Activated naive CD4-positive, alpha-beta T cell treated with Interleukin-2 at 50 U/mL for 16 hours (primary cell): ENCODE measurements at places on chromosomes 3 and 15.

DNA sequence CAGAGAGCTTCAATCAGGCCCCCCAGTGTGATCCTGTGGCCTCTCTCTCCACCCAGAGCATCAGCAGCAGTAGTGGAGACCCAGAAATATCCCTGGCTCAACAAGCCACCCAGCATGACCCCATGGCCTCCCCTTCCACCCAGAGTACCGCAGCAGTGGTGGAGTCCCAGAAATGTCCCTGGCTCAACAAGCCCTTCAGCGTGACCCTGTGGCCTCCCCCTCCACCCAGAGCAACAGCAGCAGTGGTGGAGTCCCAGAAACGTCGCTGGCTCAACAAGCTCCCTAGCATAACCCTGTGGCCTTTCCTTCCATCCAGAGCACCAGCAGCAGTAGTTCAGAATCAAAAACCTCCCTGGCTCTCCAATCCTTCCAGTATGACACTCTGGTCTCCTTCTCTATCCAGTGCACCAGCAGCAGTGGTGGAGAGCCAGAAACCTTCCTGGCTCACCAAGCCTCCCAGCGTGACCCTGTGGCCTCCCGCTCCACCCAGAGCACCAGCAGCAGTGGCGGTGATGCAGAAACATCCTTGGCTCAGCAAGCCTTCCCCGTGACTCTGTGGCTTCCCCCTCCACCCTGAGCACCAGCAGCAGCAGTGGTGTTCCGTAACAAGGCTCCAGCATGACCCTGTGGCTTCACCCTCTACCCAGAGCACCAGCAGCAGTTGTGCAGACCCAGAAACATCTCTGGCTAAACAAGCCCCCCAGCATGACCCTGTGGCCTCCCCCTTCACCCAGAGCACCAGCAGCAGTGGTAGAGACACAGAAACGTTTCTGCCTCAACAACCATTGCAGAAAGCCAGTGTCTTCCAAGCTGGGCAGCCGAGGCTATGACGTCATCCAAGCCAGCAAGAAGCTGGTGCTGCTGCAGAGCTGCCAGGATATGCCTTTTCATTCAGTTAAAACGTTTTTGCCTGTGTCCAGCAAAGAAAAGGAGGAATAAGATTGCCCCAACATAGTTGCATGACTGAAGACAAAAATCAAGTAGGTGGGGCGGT, 61.3 kb upstream of the TAMM41 start:
- no peak for DNase-seq

- DNase-seq = no peak
Observed at GRCh38 chr3:63654931-63655330, 2.5 kb downstream of the SNTN start.

GRCh38 chr3:146217324-146217723, 33.6 kb downstream of the PLSCR4 start:
- DNase-seq = no peak

DNA sequence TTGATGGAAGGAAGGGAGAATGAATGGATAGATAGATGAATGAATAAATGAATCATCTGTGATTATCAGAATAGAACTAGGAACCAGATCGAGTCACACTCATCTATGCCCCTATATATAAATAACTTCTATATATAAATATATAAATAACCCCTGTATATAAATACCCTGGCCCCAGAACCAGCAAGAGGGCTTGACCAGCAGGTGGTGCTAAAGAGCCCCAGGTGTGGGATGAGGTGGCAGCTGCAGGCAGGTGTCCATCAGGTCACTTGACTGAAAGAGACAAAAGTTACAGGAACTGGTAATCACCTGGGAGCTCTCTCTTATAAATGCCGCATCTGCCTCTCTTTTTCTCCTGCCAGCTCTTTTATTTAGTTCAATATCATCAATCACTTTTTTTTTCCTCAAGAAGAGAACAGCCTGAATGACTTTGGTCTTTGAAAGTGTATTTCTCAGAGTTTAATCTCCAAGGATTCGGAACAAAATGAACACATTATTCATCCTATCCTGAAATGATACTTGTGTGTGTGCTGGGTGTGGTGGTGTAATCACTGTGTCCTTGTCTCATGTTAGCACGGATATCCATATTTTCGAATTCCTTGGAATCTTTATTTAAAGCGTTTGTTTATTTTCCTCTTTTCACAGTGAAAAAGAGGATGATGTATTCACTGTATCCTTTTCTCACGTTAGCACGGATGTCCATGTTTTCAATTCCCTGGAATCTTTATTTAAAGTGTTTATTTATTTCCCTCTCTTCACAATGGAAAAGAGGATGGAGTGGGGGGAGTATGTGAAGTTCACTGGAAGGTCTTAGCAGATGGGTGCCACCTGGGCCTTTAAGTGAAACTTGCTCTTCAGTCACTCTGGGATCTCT, 35.4 kb upstream of the ATG7 start:
- peak; percentile 80 for DNase-seq

DNA sequence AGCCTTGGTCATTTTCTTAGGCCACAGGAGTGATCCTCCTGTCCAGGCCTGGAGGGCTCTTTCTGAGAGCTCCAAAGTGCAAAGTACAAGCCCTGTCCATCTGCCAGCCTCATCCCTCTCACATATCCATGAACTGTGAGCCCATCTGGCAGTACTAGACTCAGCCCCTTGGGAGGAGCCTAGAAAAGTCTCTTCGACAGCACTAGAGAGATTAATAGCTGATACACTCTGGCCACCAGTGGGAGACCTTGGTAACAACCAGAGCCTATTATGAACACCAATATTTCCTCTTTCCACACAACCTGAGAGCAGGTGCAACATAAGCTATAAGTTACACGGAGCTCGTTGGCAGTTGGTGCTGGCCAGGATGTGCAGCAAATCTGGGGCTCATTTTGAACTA, 59.5 kb upstream of the DCLK3 start:
- DNase-seq = no peak

DNA sequence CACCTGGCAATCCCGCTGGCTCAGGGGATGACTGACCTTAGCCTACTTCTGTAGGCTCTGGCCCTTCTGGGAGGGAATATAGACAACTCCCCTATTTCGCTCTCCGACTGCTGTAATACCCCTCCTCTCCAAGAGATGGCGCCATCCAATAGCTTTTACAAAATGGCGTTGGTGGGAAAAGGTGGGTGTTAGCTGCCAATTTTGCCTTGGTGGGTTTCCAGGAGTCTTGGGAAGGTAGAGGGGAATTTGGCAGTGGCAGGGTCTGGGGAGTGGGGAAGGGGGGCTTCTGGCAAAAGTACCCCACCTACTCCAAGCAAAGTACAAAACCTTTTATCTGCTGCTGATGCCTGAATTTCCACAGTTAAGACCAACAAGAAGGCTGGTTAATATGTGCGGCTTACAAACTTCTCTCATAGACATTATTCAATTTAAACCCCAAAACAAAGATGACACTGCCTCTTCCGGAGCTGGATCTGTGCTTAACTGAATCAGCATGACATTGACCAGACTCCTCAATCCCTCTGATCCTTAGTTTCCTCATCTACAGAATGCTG, 62.1 kb downstream of the RASGRF1 start:
- DNase-seq = peak; percentile 7

- no peak for DNase-seq
Observed at GRCh38 chr3:130414457-130414856, 69.0 kb downstream of the COL6A5 start.

- peak; percentile 62 for DNase-seq
Observed at GRCh38 chr15:44545913-44546802, 9.2 kb downstream of the EIF3J start.

- DNase-seq = no peak
Observed at GRCh38 chr15:88142121-88142520, 114.4 kb downstream of the NTRK3 start.

DNA sequence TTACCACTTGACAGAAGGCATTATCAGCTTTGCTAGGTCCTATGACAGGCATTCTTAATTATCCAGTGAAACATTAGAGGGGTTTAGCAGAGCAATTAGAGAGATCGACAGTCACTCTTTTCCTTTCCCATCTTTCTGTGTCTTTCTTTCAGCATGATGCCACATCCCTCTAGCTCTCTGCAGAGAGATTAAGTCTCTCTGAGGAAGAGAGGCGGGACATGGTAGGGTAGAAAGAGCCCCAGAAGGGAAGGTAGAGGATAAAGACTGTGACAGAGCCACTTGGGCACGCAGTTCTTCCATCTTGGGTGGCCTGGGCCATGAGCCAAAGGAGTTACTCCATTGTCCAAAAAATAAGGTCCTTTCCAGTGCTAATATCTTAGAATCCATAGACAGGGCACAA, 55.8 kb downstream of the HHLA2 start:
- no peak for DNase-seq

DNA sequence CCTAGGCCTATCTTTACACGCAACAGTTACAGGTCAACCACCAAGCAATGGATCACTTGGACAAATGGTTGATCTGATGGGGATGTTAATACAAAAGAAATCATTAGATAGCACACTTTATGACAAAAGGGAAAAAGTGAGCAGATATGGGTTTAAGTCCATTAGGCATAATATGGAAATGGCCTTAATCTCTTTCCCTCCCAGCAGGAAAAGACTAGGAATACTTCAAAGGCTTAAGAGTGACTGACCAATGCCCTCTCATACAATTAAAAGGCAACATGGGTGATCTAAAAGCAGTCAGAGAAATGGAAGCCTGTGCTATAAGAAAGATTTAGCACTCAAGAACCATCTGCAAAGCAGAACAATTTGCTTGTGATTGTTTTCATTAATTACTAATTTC, 3.3 kb downstream of the PRTG start:
- DNase-seq = no peak

DNA sequence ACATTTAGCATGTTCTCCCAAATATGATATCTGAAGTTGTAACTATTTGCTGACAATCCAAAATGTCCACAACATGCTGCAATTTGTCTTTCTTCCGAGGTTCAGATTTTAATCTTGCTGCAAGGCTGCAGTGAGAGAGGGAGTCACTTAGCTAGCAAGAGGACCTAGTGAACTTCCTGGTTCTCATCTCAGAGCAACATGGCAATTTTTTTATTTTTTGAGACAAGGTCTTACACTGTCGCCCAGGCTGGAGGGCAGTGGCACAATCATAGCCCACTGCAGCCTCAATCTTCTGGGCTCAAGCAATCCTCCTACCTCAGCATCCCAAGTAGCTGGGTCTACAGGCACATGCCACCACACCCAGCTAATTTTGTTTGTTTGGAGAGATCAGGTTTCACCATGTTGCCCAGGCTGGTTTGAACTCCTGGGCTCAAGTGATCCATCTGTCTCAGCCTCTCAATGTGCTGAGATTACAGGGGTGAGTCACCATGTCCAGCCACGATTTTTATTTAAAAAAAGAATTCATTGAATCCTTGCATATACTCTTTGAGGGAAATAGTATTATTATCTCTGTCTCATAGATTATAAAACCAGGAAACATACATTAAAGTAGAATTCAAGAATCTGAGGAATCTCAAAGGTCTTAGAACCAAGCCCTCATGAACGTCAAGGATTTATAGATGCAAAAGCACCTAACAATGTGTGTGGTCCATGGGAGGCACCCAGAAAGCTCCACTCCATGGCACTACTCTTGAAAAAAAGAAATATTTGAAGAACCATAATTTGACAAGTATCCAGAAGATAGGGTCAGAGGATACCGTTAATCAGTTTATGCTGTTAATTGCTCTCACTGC, 9.1 kb downstream of the HDC start:
- DNase-seq = no peak

DNA sequence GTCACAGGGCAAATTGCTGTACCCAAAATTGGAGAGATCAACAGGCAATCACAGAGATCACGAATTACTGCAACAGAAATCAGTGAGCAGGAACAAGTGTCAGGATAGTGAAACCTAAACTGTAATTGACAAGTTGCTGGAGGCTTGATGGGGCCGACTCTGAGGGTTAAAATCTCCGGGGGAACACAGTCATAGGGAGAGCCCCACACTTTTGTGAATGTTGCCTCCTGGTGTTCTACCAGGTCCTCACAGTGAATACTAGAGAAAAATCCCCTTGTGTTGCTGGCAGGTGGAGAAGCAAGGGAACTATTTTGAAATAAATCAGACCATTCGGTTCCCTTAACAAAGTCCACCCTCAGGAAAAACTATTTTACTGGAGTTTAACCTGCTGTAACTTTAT, 697.5 kb upstream of the CBLB start:
- no peak for DNase-seq

DNA sequence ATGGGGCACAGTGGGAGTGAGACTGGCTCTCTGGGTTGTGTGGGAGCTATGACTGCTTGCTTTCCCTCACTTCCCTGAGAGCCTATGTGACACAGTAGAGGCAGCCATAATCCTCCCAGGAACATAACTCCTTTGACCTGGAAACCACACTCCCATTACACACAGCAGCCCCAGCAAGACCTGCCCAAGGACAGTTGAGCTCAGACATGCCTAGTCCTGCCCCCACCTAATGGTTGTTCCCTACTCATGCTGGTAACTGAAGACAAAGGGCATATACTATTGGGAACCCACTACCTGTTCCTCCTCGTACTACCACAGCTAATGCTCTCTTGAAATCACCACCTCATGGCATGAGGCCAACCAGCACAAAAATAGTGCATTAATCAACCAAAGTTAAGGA, 550.4 kb upstream of the ARPP21 start:
- no peak for DNase-seq

- DNase-seq = no peak
Observed at GRCh38 chr3:127339928-127340861, 52.3 kb upstream of the PRR20G start.

DNA sequence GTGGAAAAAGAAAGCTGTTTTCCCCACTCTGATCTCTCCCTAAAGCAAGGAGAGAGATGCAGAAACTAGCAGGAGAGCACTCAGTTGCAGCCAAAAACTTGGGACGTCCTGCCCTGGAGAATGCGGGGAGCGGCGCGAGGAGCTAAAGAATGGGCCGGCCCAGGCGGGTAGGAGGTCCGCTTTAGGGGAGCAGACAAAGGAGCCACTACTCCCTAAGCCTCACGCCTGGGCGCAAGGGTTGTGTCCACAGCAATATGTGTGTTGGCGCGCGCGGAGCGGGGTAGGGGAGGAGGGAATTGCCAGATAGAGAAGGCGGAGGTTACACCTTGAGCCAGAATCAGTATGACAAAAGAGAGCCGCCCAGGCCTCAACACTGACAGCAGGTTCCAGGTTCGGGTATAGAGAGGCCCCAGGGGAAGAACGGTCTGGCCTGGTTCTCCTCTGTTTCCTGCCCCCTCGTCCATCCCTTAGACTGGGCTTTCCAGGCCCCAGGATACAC, 2.9 kb downstream of the WNT5A start:
- no peak for DNase-seq

GRCh38 chr3:129413687-129414506, 14.5 kb downstream of the EFCAB12 start:
- no peak for DNase-seq

- no peak for DNase-seq
Observed at GRCh38 chr3:140276703-140277102, 341.7 kb downstream of the CLSTN2 start.

- no peak for DNase-seq
Observed at GRCh38 chr3:78919021-78919755, 848.6 kb downstream of the ROBO1 start.

- peak; percentile 27 for DNase-seq
Observed at GRCh38 chr15:35545316-35545823, 595 bp downstream of the DPH6 start.

- DNase-seq = no peak
Observed at GRCh38 chr15:46778876-46779275, 938.4 kb upstream of the SEMA6D start.
